ENCODE measurements at places on chromosomes 3 and 15. TPM values are rescaled to one million over a fixed set of nuclear protein-coding genes. Genes with fewer than 3 reads are reported as not detected.

Gene ATP13A4
- total RNA-seq: 6.1 TPM

Gene CYP19A1
- 1.3 TPM for total RNA-seq

Gene CADPS
- not detected for total RNA-seq

DNA sequence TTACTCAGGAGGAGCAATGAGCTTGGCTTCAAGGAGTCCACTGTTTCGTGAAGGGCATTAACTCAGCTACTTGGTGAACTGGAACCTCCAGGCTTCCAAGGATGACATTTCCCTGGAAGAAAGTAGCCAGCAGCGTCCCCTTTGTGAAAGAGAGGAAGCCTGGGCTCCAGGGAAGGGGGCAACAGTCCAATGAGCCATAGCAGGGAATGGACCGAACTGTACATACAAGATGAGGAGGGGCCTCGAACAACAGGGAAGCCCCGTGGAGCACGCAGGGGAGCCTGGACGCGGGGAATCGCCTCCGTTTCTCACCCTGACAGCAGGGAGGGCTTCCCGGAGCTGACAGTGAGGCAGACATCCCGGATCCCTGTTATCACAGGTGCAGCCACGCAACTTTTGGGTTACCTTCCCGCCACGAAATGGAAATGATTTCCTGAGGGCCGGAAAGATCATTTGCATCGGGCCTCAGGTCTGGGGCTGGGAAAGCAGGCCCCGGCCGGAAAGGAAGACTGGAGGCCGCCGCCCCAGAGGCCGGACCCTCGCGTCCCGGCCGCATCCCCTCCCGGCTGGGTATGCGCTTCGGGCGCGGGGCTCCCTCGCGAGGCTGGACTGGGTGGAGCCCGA is 475 bp upstream of the SPINT1 start:
- no peak for DNase-seq

GRCh38 chr3:98827221-98827920 is 64.2 kb downstream of the ST3GAL6 start:
- no peak for DNase-seq

GRCh38 chr3:171365489-171365888 is 94.7 kb downstream of the TNIK start:
- no peak for DNase-seq

DNA sequence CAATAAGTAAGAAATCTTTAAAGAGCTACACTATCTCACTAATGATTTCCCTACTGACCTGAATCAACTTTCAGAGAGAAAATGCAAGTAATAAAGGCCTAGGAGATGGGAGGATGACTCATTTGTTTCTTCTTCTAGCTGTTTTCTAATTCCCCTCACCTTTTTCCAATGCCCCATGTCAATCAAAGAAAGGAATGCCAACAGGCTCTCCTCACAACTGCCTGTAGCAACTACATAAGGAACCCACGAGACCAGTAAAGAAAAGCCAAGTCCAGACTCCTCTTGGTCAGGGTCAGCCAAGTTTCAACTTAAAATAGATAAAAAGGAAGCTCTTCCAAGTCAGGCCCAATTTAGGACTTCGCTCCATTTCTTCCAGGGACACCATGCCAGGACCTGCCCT is 201.9 kb downstream of the TNIK start:
- no peak for DNase-seq

Gene KCTD6
- total RNA-seq: 5.7 TPM

GRCh38 chr15:87764461-87765240 is 491.9 kb downstream of the NTRK3 start:
- DNase-seq: no peak

DNA sequence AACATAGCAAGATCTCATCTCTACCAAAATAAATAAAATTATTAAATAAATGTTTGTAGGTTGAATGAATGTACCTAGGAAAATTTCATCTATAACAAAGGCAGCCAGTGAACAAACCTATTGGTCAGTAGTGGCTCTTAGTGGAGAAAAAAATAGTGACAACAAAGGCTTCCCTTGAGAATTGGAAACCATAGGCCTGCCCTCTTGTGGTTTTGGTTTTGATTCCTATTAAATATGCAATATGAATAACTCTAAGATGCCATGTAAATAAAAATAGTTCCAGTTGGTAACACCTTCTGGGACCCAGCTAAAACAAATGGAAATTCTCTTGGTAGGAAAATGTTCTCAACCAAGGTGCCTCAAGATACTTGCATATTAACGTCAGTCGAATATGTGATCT is 145.7 kb upstream of the BFSP2 start:
- no peak for DNase-seq

- DNase-seq: no peak
These were observed 4.4 kb upstream of the PSMD6 start for GRCh38 chr3:64027658-64028057.

DNA sequence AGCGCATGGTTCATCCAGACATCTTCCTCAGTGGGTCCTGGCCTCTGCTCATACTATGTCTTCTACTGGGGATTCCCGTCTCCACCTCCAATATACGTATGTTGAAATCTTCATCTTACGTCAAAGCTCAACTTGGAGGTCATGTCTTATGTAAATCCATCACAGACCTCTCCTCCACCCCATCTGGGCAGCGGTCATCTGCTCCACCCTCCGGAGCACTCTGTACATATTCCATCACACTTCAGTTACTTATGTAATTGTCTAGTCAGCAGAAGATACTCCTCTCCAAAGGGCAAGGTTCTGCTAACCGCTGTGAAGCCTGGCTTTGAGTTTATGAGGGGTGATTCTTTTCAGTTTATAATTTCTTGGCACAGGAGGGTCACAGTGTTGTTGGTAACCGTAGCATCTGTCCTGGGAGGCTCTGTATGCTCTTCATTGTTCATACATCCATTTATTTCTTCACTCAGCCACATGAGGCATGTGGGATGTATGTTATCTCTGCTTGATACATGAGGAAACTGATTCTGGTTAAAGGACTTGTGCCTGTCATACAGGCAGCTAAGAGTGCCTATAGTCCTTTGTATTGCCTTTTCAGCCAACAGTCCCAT is 22.1 kb downstream of the MAP2K1 start:
- no peak for DNase-seq

DNA sequence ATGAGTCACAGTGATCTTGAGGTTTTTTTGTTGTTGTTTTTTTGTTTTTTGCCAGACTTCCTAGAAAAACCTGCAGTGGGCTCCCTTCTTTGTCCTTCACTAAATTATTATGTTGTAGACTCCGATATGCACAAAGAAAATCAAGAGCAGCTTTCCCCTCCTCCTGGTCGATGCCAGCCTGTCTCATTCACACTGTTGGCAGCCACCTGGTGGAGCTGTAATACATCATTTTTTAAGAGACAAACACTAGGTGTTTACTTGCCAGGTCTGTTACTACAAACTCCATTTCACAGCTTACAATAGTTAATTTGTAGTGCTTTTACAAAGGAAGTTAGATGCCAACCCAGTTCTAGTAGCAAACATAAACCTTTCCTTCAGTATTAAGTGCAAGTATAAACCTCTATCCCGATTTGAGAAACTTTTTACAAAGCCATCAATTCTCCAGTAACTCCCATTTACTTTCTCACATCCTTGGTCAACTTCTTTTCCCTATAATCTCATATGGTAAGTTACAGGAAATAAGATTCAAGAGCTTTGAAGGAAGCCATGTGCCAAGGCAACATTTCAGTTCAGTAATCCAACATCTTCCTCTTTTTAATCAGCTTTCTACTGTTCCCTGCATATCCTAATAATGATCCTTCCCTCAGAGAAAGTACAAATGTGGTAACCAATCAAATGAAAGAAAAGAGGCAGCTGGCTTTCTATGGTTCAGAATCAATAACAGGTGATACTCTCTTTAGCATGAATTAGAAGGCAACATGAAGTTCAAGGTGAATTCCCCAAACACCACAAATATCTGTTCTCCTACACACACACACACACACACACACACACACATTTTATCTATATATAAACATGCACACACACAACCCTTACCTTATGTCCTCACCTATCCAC is 14.0 kb downstream of the AAGAB start:
- no peak for DNase-seq

DNA sequence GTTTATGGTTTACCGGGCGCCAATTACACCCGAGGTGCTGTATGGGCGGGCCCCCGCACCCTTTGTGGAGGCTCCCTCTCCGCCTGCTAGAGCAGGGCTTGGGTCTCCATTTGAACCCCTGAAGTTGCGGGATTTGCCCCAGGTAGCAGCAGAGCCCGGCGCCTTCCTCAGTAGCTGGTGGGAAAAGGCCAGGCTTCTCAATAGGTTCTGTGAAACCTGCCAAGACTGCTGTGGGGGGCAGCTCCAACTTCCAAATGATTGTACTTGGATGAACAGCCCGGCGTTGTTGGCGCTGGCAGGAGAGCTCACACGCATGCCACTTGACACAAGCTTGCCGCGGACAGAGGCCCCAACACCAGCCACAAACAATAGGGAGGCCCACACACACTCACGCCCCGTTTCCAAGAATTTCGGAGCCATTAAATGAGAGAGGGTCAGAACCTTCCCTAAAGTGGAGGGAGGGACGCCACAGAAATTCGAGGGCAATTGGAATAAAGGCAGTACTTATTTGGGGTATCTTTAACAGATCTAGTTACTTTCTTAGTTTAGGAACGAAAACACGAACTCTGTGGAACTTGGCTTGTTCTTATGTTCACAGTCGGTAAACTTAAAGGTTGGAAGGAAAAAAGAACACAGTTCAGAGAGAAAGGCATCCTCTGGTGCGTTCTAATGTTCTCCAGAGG is 1.4 kb downstream of the EPHB3 start:
- DNase-seq: no peak

DNA sequence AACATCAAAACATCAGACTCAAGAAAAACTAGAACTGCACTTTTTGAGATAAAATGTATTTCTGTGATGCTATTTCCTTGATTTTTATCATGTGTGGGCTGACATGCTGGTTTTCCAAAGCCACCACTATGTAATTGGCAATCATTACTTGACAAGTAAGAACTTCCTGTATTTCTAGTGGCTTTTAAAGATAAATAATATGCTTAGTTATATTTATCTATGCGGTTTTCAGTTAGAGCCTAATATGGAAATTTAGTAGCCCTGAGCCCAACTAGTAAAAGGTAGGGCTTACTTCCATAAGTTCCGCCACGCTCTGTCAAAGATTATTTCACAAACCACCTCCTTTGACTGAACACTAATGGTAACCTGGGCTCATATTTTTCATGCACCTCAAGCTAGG is 91.6 kb downstream of the PPARG start:
- no peak for DNase-seq

DNA sequence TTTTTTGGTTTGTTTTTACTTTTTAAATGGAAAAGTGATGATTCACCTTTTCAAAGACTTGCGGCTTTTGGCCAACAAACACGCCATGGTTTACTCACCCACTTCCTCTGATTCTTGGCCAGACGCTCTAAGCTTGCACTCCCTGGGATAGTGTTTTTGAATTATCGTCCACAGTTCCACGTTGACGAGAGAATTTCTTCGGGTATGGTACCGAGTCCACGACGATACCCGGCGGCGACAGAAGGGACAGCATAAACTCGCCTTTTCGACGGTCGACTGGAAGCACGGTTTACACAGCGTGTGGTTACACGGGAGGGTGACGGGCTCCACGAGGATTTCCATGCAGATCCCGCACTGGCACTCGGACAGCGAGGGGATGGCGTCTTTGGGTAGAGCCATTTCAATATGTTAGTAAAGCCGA is 783 bp downstream of the RNF168 start:
- DNase-seq: peak; percentile 52

DNA sequence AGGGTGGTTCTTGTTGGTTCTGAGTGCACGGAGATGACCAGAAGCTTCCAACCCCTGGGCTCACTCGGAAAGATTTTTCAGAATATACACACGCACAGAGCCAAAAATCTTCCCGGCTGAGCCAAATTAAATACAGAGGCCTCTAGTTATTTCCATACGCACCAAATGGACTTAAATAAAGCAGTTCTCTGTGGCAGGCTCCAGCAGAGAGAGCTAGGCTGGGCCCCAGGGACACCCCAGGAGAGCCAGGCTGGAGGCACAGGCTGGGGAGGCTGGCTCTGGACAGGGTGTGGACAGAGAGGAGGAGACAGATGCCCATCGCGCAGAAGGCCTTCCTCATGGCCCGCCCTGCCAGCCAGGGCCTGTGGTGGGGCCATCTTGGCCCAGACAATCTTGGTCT is 115.9 kb downstream of the IQSEC1 start:
- DNase-seq: no peak

Gene DUT
- total RNA-seq: 423 TPM

- no peak for DNase-seq
These were observed 95.6 kb downstream of the ECT2 start for GRCh38 chr3:172846103-172846561.

DNA sequence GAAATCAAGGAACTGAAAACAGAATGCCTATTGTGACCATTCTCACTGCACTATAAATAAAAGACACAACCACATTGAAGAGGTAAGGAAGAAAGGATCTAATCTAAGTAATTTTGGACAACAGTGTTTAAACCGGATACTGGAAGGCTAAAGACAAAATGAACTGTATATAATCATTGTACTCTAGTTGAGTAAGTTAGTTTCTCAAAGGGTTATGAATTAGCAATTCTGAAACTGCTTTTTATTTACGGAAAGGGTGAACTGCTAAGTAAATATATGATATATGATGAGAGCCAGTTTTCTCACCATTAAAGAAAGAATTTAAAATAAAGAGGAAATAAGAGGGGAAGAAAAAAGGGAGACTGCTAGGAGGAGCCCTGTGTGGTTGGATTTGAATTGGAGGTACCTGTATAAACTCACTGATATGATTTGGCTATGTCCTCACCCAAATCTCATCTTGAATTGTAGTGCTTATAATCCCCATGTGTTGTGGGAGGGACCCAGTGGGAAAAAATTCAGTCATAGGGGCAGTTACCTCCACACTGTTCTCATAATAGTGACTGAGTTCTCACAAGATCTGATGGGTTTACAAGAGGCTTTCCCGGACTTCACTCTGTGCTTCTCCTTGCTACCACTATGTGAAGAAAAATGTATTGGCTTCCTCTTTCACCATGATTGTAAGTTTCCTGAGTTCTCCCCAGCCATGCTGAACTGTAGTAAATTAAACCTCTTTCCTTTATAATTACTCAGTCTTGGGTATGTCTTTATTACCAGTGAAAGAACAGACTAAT is 607.7 kb downstream of the PYDC2 start:
- DNase-seq: no peak

- no peak for DNase-seq
These were observed 1419.6 kb upstream of the ALCAM start for GRCh38 chr3:103947062-103947461.

- no peak for DNase-seq
These were observed 570.4 kb upstream of the TGFBR2 start for GRCh38 chr3:30035935-30036567.

Gene OSTN
- not detected for total RNA-seq
